Activated naive CD8-positive, alpha-beta T cell treated with anti-CD3 and anti-CD28 coated beads, Interleukin-2, amount 10 ng/mL, durations not matched to agents 7 days and 5 days (primary cell): ENCODE measurements at places on chromosomes 3 and 15.

DNA sequence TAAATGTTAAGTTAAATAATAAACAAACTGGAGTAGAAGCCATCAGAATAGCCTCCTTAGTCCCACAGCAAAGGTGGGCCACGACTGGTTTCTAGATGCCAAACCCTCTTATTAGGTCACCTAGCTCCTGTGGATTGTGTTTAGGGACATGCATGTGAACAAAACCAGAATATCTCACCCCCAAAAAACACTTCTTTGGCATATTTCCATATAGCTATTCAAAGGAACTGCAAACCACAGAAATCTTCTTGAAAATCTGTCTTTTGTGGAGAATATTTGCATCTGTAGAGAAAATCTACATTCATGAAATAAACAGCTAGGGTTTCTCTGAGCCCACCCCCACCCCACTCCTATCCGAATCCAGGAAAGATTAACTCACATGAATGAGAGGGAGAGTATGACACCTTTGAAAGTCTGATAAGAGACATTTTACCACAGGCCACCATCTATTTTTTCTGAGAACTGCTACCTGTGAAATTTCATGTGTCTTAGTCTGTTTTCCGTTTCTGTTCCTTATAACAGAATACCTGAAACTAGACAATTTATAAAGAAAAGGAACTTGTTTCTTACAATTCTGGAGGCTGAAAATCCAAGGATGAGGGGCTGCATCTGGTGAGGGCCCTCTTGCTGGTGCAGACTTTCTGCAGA lies 159.4 kb downstream of the NEK10 start:
- DNase-seq, result no peak

DNA sequence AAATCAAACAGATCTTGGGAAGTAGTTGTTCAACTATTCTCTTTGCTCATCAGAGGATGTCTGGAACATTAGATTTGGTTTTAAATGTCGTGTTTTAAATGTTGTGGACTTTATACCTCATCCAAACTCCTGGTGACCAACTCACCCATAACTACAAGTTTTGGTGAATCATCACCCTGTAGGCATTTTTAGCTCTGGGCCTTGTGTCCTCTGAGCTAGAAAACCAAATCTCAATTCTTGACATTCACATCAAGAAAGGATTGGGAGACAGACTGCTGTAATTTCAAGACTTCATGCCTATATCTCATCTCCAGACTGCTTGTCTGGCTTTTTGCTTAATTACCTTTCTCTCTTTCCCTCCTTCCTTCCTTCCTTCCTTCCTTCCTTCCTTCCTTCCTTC lies 228.5 kb upstream of the ROBO2 start:
- no peak for DNase-seq

DNA sequence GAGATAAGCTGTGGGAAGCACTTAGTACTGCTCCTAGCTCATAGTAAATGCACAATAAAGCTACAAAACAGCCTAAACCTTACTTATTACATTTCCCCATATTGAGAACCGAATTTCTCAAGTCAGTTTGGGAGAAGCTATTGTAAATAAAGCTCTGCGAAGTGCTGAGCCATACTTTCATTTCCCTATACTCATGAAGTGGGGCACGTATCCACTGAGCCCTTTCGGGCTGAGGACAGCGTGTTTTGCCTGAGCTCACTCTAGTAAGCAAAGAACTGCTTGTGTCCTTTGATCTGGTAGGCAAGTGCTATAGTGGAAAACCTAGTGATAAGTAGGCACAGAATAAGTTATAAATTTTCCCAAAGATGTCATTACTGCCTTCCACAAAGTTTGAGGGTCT lies 165.0 kb downstream of the RSL24D1 start:
- DNase-seq, result no peak

- no peak for DNase-seq
These were observed 8.1 kb downstream of the PGBD4 start for GRCh38 chr15:34109797-34110663.

- no peak for DNase-seq
These were observed 4.5 kb downstream of the CFAP44 start for GRCh38 chr3:113436809-113437208.

GRCh38 chr3:11283139-11283475 lies 10.9 kb downstream of the ATG7 start:
- DNase-seq, result no peak

- DNase-seq, result no peak
These were observed 69.6 kb upstream of the THBS1 start for GRCh38 chr15:39511000-39511915.
